Tibial nerve (tissue), 4 donors: ENCODE measurements at places on chromosomes 4 and X. TPM values are rescaled to one million over a fixed set of nuclear protein-coding genes. Genes with fewer than 3 reads are reported as not detected.

GRCh38 chr4:54092405-54093323 lies 7.3 kb upstream of the GSX2 start:
- no peak for DNase-seq

DNA sequence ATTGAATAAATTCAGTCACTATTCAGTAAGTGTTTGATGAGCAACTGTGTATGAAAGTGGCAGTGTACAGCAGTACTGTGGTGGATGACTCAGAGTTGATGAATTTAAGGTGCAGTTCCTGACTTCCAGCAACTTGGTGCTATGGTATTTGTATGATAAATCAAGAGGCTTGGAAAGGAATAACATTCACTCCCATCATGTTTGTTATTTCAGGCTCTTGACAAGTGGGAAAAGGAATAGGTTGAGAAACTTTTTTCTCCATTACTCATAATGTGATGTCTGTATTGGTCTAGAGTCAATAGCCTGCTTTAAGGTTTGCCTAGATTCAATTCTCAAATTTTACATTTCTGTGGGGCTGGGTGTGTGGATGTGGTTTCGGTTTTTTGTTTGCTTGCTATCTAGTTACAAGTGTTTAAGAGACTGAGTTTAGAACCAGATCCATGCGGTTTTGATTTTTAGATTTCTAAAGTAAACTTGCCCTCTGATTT lies 35.1 kb upstream of the CYP2U1 start:
- no peak for DNase-seq

DNA sequence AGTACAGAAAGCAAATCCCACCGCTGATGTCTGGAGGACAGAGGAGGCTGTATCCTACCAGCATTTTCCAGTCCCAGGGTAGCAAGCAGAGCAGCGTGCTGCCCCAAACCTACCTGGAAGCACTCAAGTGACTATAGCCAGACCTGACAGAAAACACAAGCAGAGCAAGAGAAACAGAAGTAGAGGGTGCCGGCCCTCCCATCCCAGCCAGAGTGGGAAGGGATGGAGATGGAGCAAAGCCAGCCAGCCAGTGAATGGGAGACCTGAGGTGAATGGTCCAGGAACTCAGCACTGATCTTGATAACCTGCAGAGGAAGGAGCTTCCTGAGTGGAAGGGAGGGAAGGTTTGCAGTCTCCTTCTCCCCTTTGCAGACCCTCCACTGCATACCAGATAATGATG lies 185.2 kb downstream of the MAML3 start:
- DNase-seq: no peak

Gene OPHN1
- total RNA-seq: 27.1 TPM

DNA sequence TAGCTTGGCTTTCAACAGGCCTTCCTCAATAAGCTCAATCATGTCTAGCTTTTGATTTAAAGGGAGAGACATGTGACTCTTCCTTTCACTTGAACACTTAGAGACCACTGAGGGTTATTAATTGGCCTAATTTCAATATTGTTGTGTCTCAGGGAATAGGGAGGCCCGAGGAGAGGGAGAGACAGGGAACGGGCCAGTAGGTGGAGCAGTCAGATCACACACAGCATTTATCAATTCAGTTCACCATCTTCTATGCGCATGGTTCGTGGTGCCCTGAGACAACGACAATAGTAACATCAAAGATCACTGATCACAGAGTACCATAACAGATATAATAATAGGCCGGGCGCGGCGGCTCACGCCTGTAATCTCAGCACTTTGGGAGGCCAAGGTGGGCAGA lies 17.8 kb downstream of the ZNF81 start:
- DNase-seq: peak; percentile 16

Gene SPANXA1
- not detected for total RNA-seq

GRCh38 chr4:151484396-151485102 lies 75.6 kb downstream of the FHIP1A start:
- no peak for DNase-seq

GRCh38 chr4:173091958-173092357 lies 76.7 kb upstream of the GALNT7 start:
- no peak for DNase-seq

GRCh38 chr4:37434469-37434868 lies 189.9 kb downstream of the NWD2 start:
- DNase-seq: no peak

Gene SPIN3
- 12.7 TPM for total RNA-seq

DNA sequence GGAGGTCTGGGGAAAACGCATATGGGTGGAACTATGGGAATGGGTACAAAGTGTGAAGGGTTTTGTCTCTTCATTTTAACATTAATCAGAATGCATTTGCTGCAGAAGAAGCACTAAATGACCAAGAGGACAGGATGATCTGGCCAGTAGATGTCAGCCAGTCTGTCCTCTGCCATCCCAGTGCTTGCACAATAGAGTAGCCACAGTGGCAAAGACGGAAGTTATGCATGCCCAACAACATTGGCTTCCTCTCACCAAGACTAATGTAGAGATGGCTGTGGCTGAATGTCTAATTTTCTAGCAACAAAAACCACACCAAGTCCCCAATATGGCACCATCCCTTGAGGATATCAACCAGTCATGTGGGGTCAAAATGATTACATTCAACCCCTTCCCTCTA lies 45.0 kb upstream of the ARHGEF6 start:
- DNase-seq: no peak

Gene TMEM128
- total RNA-seq: 36.5 TPM

DNA sequence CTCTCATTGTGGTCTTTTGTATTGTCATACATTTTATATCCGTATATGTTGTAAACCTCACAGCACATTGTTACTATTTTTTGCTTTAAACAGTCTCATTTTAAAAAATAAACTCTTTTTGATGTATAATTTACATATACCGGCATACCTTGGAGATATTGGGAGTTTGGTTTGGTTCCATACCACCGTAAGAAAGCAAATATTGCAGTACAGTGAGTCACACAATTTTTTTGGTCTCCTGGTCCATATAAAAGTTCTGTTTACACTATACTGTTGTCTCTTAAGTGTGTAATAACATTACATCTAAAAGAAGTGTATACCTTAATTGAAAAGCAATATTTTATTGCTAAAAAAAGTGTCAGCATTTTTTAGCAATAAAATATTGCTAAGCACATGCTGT lies 70.0 kb downstream of the KDM6A start:
- DNase-seq: no peak

DNA sequence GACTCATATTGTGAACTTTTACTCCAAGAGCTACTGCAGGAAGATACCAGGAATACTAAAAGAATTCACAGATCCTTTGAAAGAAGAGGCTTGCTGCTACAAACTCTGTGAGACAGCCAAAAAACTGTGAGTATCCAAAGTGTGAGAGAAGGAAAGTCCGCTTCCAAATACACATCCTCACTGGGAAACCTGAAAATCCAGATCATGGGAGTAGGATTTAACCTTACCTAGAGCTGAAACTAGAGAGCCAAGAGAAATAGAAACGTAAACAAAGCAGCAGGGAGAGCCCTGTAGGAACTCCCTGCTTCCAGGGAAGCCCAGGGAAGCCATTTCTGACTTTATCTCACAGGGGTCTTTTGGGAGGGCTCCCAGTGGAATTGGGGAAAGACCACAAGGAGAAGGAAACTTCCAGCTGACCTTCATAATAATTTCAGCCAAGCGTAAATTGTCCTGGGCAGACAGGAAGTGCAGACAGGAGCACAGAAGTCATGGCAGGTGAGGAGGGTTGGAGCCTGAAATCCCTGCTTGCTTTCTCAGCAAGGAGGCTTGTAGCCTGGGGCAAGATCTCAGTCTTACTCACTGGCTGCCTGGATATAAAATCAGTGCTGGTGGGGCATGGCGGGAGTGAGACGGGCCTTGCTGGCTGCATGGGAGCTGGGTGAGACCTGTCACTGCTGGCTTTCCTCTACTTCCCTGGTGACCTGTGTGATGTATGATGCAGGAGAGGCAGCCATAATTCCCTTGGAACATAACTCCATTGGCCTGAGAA lies 26.2 kb upstream of the NFKB1 start:
- DNase-seq: no peak

Gene CCDC149
- 15.9 TPM for total RNA-seq

DNA sequence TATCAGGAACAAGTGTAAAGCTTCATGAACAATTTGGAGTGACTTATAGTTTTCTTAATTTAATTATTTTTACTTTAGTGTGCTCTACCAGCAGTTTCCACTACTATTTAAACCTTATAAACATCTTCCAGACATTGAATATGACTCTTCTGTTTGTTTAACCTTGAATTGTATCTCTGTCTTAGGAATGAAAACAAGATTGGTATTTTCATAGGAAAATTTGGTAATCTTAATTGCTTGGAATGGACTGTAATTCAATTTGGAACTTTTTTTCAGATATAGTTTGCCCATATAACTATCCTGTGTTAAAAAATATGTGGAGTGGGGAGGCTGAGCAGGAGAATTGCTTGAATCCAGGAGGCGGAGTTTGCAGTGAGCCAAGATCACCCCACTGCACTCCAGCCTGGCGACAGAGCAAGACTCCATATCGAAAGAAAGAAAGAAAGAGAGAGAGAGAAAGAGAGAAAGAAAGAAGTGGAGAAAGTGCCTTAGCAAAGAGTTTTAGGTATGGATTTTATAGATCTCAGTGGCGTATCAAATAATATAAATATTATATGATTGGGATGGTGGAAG lies 242.4 kb downstream of the BMPR1B start:
- DNase-seq: no peak

DNA sequence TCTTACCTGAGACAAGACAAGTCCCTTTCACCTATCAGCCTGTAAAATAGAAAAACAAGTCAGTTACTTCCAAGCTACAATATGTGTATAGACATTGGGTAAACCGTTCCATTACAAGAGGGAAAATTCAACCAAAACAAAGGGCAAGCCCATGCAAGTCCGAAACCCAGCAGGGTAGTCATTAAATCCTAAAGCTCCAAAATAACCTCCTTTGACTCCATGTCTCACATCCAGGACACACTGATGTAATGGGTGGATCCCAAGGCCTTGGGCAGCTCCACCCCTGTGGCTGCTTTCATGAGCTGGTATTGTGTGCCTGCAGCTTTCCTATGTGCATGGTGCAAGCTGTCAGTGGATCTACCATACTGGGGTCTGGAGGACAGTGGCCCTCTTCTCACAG lies 14.7 kb upstream of the FAM47B start:
- no peak for DNase-seq

DNA sequence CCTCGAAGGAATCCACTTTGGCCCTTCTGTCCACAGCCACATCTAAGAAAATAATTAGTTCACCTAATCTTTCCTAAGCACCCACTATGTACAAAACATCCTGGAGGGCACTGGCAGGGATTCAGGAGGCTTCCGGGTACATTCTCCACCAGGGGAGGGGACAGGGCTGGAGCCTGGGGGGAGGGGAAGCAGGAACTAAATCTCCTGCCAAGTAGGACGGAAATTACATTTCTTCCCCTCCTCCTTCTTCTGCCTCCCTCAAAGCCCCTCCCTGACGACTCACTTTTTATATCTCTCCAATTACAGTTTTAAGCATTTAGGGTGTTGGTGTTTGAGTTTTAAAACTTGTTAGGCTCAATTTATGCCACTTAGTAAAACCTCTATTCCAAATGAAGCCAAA lies 203.1 kb downstream of the BCOR start:
- DNase-seq: no peak

DNA sequence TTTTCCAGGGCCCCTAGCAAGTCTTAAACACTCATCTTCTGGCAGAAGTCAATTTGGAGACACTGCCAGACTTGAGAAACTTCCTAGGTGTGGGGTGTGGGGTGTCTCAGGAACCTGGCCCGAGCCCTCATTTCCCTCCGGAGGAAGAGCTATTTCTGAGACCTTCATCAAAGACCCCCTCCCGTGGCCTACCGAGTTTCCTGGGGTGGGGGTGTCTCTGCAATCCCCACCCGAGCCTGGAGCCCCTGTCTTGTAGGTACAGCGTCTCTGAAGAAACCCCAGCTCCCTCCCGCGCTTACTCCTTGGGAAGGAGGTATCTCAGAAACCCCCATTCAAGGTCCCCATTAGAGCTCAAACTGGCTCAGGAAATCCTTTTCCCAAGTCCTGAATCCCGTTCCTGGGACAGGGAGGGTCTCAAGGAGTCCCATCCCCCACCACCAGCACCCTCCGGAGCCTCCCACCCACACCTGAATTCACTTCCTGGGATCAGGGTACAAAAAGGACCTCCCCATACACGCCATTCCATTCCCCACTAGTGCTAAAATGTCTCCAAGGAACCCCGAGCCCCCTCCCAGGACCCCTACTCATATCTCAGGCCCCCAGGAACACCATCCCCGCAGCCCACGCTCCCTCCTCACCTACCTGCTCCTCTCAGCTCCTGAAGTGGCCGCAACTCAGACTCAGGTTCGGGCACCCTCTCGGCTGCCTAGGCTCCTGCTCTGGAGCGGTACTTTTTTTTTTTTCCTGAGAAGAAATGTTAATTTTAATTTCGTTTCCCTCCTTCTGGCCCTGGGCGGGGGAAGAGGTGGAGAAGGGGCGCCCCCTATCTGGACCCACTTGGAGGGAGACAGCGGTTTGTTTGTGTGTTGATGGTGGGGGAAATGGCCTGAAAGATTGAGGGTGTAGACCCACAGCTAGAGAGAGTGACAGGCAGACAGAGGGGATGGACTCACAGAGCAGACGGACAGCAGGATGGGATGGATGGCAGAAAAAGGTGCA lies 1.1 kb downstream of the SLC38A5 start:
- DNase-seq: no peak

DNA sequence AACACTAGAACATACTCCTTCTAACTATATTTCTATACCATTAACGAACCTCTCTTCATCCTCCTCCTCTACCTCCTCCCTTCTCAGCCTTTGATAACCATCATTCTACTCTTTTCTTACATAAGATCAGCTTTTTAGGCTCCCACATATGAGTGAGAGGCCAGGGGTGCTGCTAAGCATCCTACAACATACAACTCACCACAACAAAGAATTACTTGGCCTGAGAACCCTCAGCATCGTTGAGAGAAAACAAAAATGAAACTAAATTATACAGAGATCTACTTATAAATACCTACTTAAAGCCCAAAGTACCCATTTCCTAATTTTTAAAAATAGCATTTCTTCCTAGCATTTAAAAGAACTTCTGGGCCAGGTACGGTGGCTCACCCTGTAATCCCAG lies 77.7 kb downstream of the CC2D2A start:
- DNase-seq: no peak

Gene TBC1D9
- 20.1 TPM for total RNA-seq

- no peak for DNase-seq
Observed at GRCh38 chr4:16775411-16776154, 122.9 kb downstream of the LDB2 start.

Gene OPRPN
- total RNA-seq: not detected

Gene MSANTD1
- total RNA-seq: 1.2 TPM

GRCh38 chr4:41709844-41710481 lies 38.6 kb downstream of the PHOX2B start:
- no peak for DNase-seq

- no peak for DNase-seq
Observed at GRCh38 chr4:121633653-121634052, 63.1 kb downstream of the ANXA5 start.

Gene TMEM150C
- total RNA-seq: 13.1 TPM

Gene FOXR2
- total RNA-seq: not detected

Gene STK32B
- 0.39 TPM for total RNA-seq

DNA sequence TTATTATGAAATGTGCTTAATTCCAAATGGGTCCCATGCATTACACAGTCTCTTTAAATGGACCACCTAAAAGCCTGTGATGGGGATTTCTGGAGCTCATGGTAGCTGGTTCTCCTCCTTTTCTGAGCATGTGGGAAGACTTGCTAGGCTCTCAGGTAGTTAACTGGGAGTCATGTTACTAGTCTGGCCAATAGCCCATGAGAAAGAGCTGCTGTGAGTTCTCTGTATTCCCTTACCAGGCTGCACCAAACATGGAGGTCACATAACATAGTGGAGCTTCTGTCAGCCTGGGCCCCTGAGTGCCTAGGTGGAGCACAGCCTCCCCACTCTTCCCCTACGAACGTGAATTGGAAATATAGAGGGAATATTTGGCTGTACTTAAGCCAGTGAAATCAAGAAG lies 198.4 kb downstream of the MAML3 start:
- DNase-seq: no peak

- no peak for DNase-seq
Observed at GRCh38 chr4:66629927-66630326, 915.4 kb downstream of the CENPC start.
